ENCODE measurements at places on chromosomes 5 and 9.

DNA sequence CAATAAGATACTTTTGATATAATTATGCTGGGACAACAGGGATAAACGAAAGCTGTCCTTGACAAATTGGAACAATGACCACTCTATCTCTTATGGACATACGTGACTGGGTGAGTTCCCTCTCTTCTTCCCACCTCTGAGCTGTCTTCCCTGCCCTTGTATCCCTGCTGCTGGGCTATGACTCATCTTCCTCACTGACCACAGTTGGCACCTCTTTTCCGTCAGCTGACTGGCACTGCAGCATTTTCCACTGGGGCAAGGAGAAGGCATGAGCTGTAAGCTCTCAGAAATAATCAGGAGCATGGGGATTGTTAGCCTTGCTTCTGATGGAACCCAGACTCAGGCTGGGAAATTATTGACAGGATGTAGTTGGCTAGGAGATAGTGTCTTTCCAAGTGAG is 48.7 kb downstream of the PCSK1 start:
- DNase-seq, result no peak

GRCh38 chr9:5838884-5839571 is 6.1 kb upstream of the ERMP1 start:
- no peak for DNase-seq

GRCh38 chr5:130532786-130533185 is 628.5 kb downstream of the CHSY3 start:
- DNase-seq, result no peak

- DNase-seq, result no peak
Observed at GRCh38 chr5:2317540-2317939, 433.9 kb downstream of the IRX2 start.

- DNase-seq, result no peak
Observed at GRCh38 chr9:96420468-96421219, 2.5 kb upstream of the ZNF367 start.

DNA sequence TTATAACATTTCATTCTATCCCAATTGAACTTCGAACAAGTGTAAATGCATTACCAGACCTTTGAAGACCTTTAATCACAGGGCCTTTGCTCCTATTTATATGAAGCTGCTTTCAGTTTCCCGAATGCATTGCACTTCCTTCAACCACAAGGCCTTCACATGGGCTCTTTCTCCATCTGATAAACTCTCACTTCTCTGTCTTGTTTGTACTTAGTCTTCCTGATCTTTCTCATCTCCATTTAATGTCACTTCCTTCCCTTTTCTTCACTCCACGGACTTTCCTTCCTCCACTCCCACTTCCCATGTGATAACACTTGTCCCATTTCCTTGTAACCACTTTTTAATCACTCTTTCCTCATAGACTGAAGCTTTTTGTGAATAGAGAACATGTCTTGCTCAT is 74.3 kb upstream of the TNC start:
- no peak for DNase-seq

DNA sequence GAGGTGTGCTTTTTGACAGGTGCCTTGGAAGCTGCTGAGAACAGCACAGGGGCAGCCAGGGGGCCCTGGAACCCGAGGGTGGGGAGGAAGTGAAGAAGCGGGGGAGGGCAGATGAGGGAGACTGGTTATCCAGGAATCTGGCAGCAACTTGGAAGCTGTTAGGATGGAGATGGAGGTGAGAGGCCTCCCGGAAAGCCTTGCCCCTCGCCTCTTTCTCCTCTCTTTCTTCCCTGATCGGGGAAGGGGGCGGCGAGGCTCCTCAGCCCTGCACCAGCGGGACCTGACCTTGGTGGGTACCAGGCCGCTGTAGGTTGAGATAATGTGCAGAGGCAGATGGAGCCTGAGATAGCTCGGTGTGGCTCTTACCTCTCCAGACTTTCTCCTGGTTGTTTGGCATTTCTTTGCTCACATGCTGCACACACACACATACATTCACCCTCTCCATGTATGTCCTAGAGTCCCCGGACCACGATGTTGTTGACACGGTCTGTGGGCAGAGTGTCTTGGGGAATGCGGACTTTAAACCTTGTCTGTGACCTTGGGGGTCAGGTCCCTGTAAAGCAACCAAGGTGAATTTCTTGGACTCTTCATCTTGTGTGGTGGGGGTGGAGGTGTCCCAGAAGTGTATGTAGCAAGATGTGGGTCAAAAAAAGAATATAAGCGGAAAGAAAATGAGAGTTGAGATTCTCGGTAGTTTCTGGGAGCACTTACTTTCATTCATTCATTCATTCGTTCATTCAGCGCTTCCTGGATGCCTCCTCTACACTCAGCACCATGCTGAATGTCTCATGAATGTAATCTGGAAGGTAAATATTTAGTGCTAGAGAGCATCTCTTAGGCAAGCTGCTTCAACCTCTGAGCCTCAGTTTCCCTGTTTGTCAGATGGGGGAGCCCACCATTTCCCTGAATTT is 1.6 kb downstream of the WWC1 start:
- DNase-seq, result no peak

- DNase-seq, result no peak
Observed at GRCh38 chr5:96648023-96648422, 14.2 kb upstream of the CAST start.

- no peak for DNase-seq
Observed at GRCh38 chr9:20319641-20320337, 302.5 kb downstream of the MLLT3 start.

- DNase-seq, result no peak
Observed at GRCh38 chr9:88872192-88872946, 118.9 kb upstream of the S1PR3 start.

- no peak for DNase-seq
Observed at GRCh38 chr9:34271265-34272006, 57.6 kb downstream of the KIF24 start.

GRCh38 chr5:78273436-78273835 is 21.1 kb downstream of the AP3B1 start:
- DNase-seq, result no peak

DNA sequence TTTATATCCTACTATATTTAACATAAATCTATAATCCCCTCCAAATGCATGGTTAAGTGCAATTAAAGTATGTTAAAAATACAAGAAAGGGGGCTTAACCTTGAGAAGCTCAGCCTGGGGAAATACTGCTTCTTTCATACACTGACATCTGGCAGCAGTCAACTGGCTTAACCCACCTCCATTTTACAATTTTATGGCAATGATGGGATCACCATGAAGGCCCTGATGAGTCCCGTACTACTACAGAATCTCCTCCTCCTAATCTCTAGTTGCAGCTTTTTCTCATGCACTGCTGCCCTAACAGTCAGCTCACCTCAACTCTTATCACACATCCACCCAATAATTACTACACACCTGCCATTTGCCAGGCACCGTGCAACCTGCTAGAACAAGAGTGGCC is 40.9 kb downstream of the ZNF608 start:
- no peak for DNase-seq

DNA sequence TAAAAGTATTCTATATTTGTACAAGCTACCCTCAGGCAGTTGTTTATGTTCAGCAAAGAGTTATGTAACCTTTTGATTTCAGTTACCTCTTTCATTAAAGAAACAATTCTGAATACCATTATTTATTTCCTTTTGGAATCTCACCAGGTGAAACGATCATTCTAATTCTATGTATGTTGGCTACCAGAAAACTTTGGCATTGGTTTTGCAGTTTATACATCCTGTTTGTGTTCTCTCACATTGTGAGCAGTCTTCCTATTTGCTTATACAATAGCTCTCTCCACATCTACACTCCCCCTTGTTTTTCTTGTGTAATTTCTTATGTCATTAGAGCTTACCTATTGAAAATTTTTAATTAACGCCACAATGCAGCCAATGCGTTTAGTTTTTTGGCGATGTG is 276.0 kb upstream of the MPDZ start:
- DNase-seq, result no peak

GRCh38 chr5:2101685-2102084 is 219.0 kb upstream of the IRX4 start:
- DNase-seq, result no peak

- no peak for DNase-seq
Observed at GRCh38 chr9:122835313-122835731, 6.9 kb upstream of the PDCL start.

- DNase-seq, result no peak
Observed at GRCh38 chr5:147465747-147466146, 44.1 kb downstream of the DPYSL3 start.

- peak; percentile 33 for DNase-seq
Observed at GRCh38 chr5:1874348-1874747, 8.4 kb downstream of the IRX4 start.

- DNase-seq, result no peak
Observed at GRCh38 chr5:174198541-174198940, 153.0 kb downstream of the NSG2 start.

- no peak for DNase-seq
Observed at GRCh38 chr5:472076-472655, 29.2 kb downstream of the EXOC3 start.

GRCh38 chr9:93644397-93645088 is 68.2 kb downstream of the PHF2 start:
- DNase-seq, result no peak

- DNase-seq, result no peak
Observed at GRCh38 chr9:19720377-19720776, 68.5 kb downstream of the SLC24A2 start.

DNA sequence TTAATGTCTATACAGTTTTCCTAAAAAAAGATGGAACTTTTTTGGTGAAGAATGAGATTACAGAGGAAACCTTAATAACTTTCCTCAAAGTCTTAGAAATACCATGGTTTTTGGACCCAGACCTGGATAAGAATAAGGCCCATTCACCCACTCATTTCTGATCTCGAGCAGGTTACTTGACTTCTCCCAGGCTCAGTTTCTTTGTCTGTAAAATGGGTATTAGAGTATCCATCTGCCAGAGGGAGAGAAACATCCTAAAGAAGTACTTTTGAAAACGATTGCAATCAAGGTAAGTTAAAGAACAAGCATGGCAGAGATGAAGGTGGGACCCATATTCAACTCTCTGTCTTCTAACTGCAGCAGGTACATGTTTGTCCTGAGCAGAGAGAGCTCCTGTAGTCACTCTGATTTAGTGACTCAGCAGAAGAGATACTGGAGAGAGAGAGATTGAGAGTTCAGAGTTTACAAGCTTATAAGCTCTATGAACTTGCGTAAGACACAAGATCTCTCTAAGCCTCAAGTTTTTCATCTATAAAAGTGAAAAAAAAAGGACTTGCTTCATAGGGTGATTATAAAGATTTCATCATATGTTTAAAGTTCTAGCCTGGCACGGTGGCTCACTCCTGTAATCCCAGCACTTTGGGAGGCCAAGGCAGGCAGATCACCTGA is 379.4 kb upstream of the SGCD start:
- DNase-seq, result no peak

GRCh38 chr9:13281356-13282016 is 2.0 kb upstream of the MPDZ start:
- no peak for DNase-seq

- DNase-seq, result no peak
Observed at GRCh38 chr9:119998614-119999013, 581.4 kb downstream of the CDK5RAP2 start.

- peak; percentile 18 for DNase-seq
Observed at GRCh38 chr5:81233080-81233634, at the start of gene CKMT2. CKMT2 (plus strand) TSS chr5:81233322; CDS start chr5:81251133, 17,811 bp downstream.

DNA sequence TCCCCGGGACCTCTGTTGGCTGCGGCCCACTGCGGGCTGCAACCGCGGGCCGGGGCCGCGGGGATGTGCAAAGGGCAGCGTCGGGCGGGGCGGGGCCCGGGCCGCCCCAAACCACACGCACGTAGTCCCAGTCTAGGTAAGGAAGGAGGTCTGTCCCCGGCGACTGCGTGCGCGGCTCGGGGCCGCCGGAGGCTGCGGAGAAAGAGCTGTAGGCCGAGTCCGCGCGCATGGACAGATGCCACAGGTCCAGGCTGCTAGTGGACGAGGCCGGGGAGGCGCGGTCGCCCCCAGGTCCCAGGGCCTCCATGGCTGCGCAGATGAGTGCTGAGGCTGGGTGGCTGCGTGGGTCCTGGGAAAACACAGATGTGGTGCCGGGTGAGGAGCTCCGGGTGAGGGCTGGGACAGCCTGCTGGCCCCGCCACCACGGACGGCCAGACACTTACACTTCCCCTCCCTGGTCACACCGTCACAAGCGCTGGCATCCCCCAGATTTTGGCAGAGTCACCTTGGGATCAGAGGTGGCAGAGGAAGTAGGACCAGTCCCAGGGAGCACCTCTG is 4.5 kb downstream of the SHROOM1 start:
- no peak for DNase-seq

DNA sequence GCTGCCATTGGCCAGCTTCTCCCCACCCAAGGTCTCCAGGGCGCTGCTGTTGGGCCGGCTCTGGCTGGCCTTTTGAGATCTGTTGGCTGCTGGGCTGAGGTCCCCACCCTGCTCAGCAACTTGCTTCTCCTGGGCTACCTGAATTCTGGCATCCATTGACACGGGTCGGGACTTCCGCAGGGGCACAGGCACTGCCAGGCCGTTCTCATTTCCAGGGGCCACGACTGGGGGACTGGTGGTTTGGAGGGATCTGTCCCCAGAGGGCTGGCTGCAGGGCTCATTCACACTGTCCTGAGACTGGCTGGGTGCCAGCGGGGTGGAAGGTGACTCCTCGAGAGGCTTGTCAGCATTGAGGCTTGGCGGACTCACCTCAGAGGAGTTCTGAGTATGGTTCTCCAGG is 87.1 kb upstream of the FBXW11 start:
- DNase-seq, result no peak

DNA sequence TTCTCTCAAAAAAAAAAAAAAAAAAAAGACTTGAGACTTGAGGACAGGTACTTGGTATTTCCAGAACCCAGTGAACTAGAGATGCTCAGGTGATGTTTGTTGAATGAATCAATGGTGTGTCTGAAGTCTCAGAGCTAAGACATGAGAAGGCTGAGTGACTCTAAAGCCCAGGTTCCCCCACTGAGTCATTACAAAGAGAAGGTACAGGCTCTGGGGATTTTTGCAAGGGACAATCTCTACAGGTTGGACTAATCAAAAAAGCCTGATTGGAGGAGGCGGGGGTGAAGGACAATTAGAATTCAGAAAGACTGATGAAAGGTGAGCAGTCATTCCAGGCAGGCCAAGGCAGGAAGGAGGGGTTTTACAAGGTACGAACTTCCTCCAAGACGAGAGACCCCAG is 8.2 kb upstream of the FABP6 start:
- DNase-seq, result no peak

GRCh38 chr5:116436674-116437350 is 137.8 kb downstream of the SEMA6A start:
- DNase-seq, result no peak

DNA sequence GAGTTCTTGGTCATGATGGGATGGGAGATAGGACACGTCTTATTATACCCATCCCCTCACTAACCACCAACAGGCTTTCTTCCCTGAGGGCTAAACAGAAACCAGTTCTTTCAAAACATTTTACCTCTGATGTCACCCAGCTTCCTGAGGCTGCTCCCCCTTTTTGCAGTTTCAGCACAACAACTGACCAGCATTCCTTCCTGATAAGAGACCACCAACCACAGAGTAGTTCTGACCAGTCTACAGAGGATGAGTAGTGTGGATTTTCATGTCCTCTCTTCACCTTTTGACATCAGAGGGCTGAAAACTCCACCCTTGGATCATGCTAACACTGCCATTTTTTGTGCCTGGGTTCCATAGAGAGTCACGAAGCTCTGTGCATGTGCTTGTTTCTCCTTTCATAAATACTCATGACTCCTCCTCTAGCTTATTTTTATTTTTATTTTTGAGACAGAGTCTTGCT is 82.6 kb downstream of the OSTF1 start:
- DNase-seq, result no peak

Measured in NCI-H526 (cell line).